ENCODE measurements at places on chromosomes 12 and 14.

DNA sequence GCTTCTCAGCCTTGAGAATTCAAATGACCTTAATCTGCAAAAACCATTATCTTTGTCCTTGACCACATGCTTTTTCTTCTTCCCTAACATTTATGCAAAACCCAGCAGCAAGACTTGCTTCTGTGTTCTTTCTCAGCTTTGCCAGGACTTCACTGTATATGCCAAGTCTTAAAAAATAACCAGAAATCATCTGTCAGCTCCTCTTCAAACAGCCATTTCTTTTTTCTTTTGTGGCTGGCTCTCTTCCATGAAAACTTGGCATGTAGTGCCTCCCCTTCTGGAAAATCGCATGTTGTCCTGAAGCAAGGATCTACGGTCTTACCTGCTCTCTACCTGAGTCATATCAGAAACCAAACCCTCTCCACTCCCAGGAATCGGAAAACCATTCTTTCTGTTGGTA lies 364.9 kb downstream of the RPS29 start:
- no peak for DNase-seq

- DNase-seq: no peak
These were observed 678.4 kb downstream of the MED13L start for GRCh38 chr12:115598871-115599811.

GRCh38 chr12:96398424-96399119 lies 1.7 kb downstream of the CDK17 start:
- DNase-seq: no peak

DNA sequence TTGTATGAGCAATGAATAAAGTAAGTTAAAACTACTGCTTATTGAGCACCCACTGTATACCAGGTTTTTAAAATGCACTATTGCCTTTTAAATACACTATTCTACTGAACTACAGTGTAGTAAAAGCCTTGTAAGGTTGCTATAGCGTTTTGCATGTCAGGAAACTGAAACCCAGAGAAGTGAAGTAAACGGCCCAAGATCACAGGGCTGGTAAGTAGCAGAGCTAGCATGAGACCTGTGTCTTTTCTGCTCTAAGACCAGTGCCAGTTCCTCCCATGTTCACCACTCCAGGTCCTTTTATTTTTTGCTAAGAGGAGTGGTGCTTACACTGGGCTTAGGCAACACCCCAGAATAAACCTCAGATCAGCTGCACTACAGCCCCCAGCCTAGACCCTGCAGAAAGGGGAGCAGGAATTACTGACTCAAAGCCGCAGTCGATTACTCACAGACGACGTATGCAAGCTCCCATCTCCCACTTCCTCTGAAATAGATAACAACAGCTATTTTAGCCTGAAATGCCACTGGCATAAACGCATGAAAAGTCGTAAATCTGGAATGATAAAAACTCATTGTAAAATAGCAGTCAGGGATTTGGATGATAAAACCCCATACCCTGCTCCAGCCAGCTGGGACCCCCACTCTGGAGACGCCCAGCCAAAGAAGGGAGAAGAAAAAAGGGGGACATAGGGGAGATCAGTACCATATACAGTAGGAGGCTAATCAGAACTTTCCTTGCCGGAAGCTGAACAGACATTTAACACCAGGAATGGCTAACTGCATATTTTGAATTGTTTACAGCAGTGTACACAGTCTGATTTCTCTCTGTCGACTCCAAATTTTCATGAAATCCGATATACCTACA lies 108.3 kb downstream of the NUAK1 start:
- DNase-seq: no peak

GRCh38 chr14:53331247-53331646 lies 178.1 kb upstream of the DDHD1 start:
- no peak for DNase-seq

DNA sequence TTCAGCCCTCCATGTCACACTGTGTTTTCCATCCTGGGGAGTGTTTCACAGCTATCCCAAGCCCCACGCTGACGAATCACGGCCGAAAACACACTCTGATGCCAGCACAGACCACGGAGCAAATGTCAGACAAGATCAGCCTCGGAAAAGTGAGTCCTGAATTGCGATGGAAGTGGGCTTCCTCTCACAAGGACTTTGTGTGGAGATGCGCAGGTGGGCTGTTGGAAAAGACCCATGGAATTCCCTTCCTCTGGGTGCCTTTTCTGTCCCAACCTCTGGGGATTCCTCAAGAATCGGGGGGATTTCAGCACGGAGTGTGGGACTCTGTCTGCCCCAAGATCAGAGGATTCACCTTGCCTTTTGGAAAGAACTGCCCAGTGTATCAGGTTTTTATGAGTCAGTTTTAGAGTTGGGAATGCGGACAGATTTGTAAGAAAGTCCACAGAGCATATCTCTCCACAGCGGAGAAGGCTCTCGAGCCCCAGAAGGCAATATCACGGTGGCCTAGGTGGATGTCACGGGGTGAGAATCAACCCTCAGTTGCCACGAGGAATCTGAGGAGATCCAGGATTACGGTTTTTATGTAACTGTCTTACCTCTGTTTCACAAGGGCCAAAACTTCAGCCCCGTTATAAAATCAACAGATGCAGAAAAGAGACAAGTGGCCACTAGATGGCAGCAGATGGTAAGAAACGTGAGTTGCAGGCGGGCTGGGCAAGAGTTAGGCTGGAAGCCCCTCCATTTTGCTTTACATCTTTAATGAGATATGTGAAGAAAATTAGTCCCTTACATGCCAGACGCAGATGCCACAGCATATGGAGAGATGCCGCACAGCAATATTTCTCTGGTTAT lies 201.9 kb downstream of the DAD1 start:
- DNase-seq: peak; percentile 75

GRCh38 chr12:3186546-3187215 lies 109.5 kb downstream of the TSPAN9 start:
- no peak for DNase-seq

DNA sequence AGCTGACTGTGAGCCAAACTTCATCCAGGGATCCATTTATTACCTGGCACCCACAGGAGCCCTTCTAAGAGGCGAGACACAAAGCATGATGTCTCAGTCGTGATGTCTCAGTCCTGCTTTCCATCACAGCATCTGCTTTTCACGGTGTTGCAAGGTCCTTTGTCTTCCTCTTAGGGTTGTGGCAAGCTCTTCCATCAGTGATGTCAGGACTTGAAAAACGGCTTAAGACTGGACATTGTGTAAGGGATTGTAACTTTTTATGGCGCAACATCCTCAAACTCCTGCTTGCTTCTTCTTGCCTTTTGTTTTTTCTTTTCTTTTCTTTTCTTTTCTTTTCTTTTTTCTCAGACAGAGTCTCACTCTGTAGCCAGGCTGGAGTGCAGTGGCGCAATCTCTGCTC lies 586.5 kb upstream of the TMEM132C start:
- DNase-seq: no peak

DNA sequence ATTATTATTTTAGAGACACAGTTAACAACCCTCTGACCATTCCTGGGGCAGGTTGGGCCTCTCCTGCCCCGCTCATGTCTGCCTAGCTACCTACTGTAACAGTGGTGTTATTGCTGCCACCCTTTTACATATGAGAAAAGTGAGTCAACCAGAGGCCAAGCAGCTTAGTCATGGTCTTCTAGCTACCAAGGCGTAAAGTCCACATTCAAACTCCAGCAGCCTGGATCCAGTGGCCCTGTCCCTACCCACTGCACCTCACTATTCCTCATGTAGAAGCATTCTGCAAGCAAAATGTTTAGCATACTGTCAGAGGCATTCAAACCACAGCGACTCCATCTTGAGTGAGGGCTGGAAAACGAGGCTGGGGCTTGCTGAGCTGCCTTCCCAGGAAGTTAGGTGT lies 95.8 kb downstream of the SLC15A4 start:
- DNase-seq: no peak

GRCh38 chr14:70317969-70318634 lies 41.4 kb downstream of the COX16 start:
- DNase-seq: peak; percentile 45

- DNase-seq: no peak
These were observed 135.8 kb upstream of the SCAF11 start for GRCh38 chr12:46126050-46126727.

DNA sequence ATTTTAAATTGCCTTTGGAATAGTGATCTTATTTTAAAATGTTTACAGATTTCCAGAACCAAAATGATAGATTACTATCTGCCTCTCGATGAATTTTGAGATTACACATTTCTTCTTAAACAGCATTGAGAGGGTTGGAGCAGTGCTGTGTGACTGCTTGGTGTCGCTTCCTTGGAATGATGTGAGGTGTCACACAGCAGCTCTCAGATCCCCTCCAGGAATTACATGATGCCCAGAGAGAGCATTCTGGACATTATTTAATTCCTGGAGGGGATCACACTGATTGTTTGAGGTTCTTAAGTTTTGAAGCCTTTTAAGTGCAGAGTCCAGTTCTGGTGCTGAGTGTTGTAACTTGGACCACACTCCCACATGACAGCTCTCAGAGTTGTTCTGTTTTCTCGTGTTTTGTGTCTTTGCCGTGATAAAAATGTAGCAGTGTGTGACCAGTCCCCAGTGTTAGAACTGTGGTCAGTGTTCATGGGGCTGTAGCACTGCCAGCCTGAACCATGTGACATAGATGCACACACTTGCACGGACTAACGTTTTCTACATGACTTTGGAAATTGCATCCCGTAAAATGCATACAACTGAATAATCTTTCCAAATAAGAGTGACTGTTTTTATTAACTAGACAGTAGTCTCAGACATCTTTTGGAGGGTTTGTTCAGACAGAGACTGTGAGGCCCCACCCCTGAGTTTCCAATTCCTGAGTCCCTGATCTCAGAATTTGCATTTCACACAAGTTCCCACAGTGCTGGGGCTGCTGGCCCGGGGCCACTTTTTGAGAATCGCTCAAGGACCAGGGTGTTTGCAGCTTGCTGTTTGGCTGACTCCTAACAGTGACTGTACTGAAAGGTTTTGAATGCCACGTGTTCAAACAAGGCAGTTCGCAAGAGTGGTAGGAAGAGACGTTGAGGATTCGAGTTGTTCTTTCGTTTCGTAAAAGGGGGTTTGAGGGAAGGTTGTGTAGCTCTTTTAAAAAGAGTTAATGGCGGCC lies 26.0 kb downstream of the XRCC3 start:
- DNase-seq: no peak

- DNase-seq: no peak
These were observed 6.2 kb upstream of the PLEKHH1 start for GRCh38 chr14:67526676-67527459.

GRCh38 chr12:108196921-108197320 lies 67.8 kb downstream of the WSCD2 start:
- no peak for DNase-seq

GRCh38 chr14:58707949-58708348 lies 70.2 kb downstream of the DACT1 start:
- DNase-seq: no peak

- DNase-seq: no peak
These were observed 24.5 kb downstream of the ASB2 start for GRCh38 chr14:93951635-93952540.

GRCh38 chr12:7503686-7504415 lies at the start of gene CD163:
TSS of gene CD163 (minus strand) at chr12:7503777. CDS start at chr12:7503690, 87 bp downstream.
- DNase-seq: no peak

DNA sequence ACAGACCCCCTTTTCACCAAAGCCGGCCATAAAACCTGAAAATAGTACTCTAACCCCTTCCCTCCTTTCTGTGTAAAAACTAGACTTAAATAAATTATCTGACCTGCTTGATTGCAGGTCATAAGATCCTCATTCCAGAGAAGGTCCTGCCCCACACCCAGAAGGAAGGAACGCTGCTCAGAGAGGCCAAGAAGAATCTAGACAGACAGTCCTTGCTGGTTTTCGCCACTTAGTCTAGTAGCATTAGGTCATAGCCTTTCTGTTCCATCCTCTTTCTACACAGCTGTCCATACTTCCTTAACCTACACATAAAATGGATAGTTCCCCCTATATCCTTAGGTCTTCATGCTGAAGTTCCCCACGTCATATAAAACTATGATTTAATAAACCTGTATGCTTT lies 83.7 kb upstream of the IGF1 start:
- no peak for DNase-seq

- no peak for DNase-seq
These were observed 5.0 kb downstream of the USP30 start for GRCh38 chr12:109057376-109057775.

DNA sequence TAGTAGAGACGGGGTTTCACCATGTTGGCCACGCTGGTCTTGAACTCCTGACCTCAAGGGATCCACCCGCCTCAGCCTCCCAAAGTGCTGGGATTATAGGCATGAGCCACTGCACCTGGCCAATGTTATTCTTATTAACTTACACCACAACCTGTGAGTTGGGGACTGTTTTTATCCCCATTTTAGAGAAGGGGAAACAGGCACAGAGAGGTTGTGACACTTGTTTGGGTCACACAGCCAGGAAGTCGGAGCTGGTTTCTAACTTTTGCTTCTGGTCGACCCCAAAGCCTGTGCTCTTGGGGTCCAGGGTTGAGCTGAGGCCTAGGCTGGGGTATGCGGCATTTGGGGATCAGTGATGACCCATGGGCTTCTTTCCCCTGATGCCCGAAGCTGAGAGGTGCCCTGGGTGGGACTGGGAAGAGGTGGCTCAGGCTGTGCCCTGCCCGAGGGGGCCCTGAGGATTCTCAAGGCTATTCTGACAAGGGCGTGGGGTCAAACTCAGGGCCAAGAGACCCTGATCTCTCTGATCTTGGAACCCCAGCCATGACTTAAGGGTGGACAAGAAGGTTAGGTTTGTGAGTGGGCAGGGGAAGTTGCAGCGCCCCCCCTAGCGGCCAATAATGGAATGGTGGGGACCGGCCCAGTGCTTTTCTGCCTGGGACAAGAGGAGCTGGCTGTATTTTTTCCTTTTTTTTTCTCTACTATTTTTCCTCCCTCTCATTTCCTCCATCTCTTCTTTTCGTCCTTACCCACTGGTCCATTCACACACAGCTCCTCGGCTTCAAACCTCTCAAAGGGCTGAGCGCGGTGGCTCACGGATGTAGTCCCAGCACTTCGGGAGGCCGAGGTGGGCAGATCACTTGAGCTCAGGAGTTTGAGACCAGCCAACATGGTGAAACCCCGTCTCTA lies 3.0 kb downstream of the SDSL start:
- no peak for DNase-seq

DNA sequence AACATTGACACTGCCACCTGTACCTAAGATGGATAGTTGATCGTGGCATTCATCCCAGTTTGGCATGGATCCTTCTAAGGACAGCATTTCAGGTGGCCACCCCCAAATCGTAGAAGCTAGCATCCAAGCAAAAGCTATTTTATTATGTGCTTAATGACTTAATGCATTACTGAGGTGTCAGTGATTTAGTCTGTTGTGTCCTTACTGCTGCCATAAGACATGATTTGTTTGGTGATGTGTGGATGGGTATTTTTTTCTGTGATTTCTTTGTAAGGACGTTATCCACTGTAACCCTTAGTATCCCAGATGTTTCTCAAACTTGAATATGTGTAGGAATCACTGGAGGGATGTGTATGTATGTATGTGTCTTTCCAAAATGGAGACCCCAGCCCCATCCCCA lies 81.2 kb upstream of the EVL start:
- no peak for DNase-seq

DNA sequence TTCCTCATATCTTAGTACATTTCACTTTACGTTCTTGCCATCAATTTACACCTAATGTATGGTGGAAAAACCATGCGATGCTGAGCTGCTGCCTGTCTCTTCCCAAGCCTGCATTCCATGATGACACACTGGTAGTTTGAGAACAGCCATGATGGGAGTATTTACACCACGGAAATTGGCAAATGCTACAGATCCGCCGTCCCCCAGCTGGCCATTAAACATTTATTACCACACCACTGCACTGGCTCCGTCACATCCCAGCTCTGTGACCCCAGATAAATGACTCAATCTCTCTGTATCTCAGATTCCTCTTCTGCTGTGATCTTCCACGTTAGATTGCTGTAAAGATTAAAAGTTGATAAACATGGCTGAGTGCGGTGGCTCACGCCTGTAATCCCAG lies 13.9 kb downstream of the ESRRB start:
- DNase-seq: no peak
